ENCODE measurements at places on chromosomes 7 and 10.

DNA sequence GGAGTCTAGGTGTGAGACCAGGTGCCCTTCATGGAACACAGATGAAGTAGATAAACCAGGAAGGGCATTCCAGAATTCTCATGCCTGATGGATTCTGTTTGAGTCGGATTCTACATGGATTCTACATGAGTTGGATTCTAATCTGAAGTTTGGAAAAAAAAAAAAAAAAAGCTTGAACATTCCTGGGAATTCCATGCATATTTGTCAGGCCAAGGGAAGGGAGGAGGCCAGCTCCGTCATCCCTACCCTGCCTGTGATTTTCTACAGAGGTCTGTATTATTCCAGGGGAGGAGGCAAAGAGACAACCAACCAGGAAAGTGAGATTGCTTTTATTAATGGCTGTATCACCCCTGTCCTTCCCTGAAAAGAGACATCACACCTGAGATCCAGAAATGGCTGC, 27.8 kb upstream of the EBLN1 start:
- DNase-seq: no peak

GRCh38 chr10:46328853-46329689, 42.3 kb downstream of the ANTXRL start:
- no peak for DNase-seq

DNA sequence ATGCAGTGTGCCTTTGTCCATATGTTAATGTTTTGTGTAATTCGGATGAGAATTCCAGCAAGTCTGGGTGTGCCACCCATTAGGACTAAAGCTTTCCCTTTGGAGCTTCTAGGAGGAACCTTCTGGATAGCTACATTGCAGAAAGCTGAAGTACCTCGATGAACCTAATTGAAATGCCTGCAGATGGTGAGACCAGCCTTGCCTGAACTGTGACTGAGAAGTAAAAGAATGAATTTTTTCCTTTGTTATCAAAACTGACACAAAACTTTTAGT, 31.1 kb upstream of the FBXW4 start:
- no peak for DNase-seq

GRCh38 chr7:36490419-36490830, 100.8 kb downstream of the ANLN start:
- DNase-seq: no peak

DNA sequence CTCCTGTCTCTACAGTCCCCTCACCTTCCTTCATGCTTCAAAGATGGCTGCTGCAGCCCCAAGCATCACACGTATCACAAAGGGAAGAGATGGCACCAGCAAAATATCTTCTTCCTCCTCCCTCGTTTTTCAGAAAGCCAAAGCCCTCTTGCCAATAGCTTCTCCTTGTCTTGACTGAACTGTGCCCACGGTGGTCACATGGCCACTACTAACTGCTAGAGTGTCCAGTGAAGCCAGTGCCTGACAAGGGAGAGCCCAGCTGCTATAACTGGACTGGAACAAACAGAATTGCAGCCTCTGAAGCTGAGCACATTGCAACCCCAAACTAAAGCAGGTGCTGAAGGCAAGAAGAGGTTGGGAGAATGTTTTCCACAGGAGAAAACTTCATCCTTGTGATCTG, 120.8 kb upstream of the RET start:
- DNase-seq: no peak

GRCh38 chr10:130542761-130543160, 406.6 kb downstream of the GLRX3 start:
- DNase-seq: no peak

- DNase-seq: no peak
Measured at GRCh38 chr10:71719042-71719441, 536 bp downstream of the C10orf105 start.

GRCh38 chr7:127873715-127874636, 157.3 kb downstream of the LRRC4 start:
- DNase-seq: no peak

- no peak for DNase-seq
Measured at GRCh38 chr10:130915065-130915464, 396.5 kb downstream of the TCERG1L start.

- no peak for DNase-seq
Measured at GRCh38 chr10:60021361-60021760, 115.0 kb upstream of the CCDC6 start.

DNA sequence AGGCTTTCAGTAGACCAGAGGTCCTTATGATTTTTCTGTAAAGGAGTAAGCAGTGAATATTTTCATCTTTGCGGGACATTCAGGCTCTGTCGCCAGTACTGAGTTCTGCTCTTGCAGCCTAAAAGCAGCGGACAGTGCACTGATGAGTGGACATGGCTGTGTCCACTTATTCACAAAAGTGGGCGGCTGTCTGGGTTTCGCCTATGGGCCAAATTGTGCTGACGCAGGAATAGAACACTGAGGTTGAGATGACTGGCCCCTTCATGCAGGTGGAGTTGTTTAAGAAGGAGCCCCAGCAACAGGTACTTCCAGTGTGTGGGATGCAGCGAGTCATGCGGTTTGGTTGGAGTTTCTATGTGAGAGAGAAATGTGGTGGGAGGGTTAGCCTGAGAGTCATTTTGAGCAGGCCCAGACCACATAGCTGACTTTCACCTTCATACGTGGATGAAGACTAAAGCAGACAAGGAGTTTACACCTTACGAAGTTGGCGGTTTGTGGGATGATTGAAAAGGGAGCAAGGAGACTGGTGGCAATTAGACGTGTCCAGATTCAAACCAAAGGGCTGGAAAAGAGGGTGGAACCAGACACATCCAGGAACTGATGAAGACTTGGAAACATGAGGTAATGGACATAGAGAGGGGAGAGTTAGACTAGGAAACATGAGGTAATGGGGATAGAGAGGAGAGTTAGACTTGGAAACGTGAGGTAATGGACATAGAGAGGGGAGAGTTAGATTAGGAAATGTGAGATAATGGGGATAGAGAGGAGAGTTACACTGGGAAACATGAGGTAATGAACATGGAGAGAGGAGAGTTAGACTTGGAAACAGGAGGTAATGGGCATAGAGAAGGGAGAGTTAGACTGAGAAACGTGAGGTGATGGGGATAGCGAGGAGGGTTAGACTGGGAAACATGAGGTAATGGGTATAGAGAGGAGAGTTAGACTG, 38.2 kb downstream of the WDR37 start:
- no peak for DNase-seq

DNA sequence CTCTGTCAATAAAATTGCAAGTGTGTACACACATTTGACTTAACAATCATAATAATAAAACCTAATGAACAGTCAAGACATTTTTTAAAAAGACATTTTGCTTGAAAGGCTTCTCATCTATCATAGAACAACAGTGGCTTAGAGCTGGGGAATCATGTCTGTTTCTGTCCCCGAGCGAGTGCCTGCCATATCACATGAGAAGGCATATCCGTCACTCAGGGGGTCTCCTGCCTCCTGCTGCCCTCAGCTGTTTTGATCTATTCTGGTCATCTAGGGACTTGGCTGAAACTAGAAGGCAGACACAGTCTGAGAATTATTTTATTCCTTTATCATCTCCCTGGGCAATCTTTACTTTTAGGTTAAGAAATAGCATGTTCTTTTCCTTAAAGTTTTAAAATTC, 278.7 kb upstream of the KLF6 start:
- DNase-seq: no peak

- DNase-seq: no peak
Measured at GRCh38 chr7:45882465-45882810, 5.8 kb upstream of the IGFBP1 start.

DNA sequence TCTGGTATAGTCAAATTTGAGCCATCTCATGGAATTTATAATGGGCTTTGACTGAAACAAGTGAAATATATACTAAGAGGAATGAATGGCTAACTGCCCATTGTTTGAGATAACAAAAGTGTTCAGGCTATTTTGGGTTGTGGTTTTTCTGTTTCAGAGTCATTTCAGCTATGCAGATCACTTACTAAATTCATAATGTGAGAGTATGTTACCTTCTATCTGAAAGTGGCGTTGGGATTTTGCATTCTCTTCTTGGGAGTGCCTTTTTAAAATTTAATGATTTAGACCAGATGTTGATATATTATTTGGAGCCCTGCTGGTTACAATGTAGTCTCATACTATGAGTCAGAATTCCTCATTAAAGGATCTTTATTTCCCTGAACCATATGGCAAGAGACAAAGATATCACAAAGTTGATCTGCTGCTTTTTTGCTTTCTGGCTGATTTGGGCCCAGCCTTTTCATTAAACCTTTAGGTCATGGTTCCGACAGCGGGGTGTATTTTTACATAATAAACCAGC, 10.4 kb downstream of the VCL start:
- DNase-seq: no peak

DNA sequence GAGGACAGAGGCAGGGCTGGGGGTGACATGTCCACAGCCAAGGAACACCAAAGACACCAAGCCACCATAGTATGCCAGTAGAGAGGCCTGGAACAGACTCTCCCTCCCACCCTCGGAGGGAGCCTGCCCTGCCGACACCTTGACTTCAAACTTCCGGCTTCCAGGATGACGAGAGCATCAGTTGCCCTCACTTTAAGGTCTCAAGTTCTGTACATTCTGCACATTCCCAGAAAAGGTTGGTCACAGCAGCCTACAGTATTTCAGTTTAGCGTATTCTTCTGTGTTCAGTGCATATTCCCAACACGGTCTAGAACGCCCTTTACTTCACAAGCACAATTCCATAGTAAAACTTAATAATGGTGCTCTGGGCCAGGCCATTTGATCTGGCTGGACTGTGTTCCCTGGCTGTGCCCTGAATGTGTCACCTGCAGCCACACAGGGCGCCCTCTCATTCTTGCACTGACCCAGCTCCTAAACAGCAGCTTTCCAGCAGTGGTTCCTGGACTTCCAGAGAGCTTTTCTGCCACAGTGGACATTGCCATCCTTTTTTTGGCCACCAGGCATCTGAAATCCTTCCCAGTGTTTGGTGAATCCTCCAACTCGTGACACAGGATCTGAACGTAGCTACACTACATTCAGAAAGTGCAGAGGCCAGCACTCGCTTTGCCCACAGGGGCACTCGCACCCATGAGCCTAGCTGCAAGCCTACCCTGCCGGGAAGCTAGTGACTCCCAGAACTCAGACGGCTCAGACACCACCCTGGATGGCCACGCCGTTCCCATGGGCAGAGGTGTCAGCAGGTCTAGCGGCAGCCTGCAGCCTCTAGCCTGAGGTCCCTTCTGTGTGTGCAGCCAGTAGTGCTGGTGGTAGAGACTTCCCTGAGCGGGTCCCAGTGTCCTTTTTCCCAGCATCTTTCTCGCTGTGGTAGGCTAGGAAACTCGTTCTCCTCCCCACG, 36.4 kb upstream of the INSIG1 start:
- DNase-seq: no peak

DNA sequence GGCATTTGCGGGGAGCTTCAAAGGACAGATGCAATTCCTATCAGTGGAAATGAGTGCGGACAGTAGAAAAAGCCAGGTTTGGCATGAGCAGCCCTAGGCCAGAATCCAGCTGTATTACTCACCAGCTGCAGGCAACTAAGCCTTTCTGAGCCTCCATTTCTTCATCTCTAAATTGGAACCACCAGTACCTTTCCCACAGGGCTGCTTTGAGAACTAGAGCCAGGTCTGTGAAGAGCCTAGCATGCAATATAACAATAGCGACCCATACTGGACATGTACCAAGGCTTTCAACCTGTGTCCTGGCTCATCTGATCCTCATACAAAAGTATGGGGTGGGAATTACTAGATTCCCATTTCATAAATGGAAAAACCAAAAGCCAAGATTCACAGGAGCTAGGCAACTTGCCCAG, 101.0 kb downstream of the GSAP start:
- peak; percentile 30 for DNase-seq

DNA sequence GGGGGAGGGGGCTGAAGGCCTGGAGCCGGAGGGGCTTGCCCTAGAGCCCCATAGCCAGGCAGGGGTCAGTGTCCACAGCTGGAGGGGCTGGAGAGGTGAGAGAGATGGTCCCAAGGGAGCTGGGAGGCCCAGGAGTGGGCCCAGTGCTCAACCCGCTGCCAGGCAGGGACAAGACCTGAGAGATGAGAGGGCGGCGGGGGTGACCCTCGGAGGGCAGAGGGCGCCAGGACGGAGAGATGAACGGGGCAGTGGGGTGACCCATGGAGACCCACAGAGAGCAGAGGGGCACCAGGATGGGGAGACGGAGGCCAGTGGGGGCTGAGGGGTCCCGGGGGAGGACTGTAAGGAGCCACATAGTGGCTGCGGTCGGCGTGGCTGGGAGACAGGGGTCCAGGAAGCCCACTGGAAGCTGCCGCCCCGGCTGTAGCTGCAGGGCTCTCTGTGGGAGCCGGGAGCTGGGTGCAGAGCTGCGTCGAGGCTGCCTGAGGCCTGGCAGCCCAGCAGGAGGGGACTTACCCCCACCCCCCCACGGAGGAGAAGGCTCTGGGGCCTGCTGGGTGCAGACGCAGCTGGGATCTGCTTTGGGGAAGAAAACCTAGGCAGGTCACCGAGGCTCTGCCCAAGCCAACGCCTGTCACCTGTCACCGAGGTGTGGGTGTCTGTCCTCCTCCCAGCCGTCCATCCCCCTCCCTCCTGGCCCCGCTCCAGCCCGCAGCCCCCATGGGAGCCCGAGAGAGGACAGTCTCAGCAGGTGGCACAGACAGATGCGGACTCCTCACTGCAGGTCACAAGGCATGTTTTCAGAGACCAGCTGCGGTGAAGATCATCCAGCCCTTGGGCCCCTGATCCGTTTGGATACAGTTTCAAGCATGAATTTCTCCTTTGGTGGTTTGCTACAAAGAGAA, 25.1 kb downstream of the PWWP2B start:
- peak; percentile 68 for DNase-seq

DNA sequence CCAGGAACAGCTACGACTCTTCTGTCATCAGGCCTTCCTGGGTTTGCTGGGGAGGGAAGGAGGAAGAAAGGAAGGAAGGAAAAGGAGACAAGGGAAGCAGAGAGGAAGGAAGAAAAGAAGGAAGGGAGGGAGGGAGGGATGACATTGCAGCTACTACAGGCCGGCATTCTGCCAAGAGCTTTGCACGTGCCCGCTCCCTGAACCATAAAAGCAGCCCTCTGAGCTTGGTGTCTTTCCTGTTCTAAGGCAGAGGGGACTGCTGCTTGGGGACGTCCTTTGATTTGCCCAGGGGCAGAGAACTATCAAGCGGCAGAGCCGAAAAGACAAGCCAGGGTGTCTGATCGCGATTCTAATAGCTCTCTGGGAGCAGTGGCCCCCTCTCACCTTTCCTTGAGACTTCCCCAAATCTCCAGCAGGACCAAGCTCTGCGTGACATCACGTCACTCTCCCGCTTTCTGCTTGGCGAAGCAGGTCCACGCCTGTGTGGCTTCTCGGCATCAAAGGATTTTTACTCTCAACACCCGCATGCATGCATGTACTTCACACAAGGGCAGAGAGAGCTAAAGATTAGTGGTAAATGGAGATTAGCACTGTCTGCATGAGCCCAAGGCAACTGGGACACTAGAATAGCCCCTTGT, 167.8 kb upstream of the AUTS2 start:
- peak; percentile 75 for DNase-seq

DNA sequence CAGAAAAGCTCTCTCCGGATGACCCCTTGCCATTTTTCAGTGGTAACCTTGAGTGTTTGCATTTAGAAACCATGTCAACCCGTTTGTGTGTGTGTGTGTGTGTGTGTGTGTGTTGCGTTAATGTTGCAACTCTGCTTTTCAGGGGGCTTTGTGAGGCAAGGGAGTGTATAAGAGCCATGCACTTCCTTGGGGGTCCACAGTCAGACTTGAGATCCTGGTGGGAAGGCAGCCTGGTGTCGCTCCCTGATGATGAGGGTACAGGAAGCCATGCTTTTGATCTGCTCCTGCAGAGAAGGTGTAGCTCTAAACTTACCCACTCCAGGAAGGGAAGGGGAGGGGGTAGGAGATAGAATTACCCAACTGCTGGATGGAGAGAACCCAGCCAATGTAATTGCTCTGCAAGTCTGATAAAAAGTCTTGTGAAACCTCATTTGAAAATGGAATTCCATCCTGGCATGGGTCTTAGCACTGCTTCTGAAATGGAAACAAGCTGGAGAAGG, 10.7 kb downstream of the GRK5 start:
- DNase-seq: no peak

GRCh38 chr7:81715984-81716588, 53.8 kb downstream of the HGF start:
- DNase-seq: peak; percentile 47
